ENCODE measurements at places on chromosomes 5 and 9.

DNA sequence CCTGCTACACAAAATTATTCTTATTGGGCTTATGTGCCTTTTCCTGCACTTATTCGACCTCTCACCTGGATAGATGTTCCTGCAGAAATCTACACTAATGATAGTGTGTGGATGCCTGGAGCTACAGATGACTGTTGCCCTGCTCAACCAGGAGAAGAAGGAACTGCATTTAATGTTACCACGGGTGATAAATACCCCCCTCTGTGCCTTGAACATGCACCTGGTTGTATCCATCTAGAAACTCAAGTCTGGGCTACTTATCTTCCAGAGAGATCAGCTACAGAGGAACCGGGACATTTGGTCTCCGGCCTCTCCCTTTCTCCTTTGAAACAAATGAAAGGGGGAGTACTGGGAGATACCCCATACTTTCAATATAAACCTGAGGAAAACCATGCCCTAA lies 54.5 kb downstream of the SH3PXD2B start:
- no peak for DNase-seq

DNA sequence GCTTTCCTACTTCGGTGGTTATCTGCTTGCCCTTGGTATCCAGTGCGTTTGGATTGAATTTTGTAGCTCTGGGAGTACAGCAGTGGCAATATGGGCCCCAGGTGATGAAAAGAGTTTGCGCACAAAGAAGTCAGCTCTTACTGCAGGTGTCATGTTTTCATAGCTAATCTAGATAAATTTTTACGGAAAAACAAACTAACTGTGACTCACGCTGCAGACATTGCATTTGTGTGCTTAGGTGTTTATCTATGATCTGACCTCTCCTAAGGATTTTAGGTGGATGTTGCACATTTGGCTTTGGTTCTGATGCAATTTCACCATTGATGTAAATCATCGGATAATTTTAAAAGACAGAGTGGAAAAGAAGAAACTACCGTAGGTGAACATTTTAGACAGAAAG lies 92.1 kb downstream of the VCAN start:
- no peak for DNase-seq

DNA sequence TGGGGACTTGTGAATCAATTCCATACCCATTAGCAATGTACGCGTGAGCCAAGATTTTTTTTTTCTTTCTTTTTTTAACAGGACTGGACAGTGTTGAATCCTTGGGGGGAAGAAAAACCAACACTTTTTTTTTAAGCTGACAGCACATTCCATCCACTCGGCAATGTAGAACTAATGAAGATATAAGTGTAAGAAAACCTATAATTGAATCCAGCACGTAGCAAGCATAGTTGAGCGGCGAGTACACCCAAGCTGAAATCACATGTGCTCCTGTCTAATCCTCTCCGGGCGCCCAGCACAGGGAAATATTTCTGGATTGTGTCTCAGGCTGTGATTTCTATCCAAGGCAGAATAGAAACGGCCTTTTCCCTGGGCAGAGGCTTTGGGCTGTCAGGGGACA lies 118.2 kb downstream of the BOD1 start:
- DNase-seq, result no peak

DNA sequence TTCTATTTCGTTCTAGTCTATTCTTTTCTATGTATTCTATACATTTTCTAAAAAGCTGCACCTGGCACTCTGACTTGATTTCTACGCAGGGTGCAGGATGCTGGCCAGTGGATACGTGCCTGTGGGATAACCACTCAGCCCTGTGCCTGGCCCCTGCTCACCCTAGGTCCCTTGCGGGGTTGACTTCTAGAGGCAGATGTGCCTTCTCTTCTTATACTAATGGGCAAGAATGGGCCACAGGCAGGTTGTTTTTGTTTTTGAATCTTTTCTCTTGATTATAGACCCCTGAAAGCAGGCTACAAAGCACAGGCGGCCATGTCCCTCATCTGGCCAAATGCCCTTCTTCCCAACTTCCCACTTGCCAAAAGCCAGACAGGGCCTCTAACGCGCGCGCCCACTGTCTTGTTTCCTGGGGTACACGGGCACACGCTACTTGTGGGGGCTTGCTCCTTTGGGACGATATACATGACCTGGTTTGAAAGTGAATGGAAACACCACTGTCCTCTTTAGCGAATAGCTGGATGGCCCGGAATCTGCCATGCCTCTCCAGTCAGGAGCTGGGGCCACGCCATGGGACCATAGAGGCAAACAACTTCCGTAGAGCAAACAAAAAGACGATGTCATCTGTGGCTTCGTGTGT lies 162.7 kb upstream of the IRX2 start:
- DNase-seq, result no peak

All from activated CD8-positive, alpha-beta T cell treated with anti-CD3 and anti-CD28 coated beads for 36 hours (primary cell).